ENCODE measurements at places on chromosomes 1 and 21. TPM values are rescaled to one million over a fixed set of nuclear protein-coding genes. Genes with fewer than 3 reads are reported as not detected.

DNA sequence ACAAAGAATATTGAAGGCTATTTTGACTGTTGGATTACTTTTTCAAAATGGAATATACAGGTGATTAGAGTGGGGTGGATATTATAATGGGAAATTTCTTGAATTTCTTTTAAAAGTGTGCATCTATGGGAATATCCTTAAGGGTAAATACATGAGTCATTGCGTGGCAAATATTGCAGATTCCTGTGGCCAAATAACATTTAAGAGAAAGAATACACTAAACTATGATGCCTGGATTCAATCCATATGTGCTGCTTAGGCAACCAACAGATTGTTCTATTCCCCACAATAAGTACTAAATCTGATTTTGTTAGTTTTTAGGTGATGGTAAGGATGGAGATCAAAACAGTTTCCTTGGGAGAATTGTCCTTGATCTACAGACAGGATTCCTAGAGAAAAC, 119.5 kb downstream of the HMCN1 start:
- no peak for DNase-seq

GRCh38 chr21:20685475-20685874, 312.7 kb upstream of the NCAM2 start:
- no peak for DNase-seq

Gene ORC1
- total RNA-seq, result 13.3 TPM

Gene AQP10
- not detected for total RNA-seq

Gene SUSD4
- total RNA-seq, result 11.9 TPM

Gene LYPD8
- not detected for total RNA-seq

DNA sequence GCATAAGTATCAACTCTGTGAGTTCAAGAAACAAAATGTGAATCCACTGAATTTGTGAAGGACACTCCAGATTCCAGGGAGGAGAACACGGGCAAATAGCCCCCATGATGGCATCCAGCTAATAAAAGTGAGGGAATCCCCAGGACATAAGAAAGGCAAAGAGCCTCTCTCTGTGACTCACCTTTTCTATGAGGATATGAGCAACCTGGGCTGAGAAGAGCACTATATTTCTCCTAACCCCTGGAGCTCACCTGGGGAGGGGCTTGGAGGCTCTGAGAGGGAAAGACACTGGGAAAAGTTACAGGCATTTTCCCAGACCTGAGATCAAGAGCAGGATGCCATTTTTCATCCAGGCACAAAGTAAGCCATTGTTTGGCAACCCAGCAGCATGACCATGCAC, 1298.8 kb downstream of the PLA2G4A start:
- no peak for DNase-seq

DNA sequence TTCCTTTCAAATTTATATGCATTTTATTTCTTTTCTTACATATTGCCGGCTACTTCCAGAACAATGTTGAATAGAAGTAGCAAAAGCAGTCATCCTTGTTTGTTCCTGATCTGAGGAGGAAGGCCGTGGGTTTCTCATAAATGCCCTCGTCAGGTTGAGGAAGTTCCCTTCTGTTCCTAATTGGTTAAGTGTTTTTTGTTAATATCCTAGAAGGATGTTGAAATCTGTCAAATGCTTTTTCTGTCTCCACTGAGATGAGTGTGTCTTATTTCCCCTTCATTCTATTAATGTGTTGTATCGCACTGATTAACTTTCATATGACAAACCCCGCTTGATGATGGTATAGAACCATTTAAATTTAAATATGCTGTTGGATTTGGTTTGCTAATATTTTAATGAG, 15.4 kb downstream of the TTLL10 start:
- DNase-seq, result no peak

- DNase-seq, result peak; percentile 73
Measured at GRCh38 chr1:41672173-41672572, 187.7 kb upstream of the EDN2 start.

GRCh38 chr1:113895961-113896360, 8.6 kb upstream of the BCL2L15 start:
- DNase-seq, result no peak

GRCh38 chr1:55694310-55694801, 479.2 kb upstream of the USP24 start:
- no peak for DNase-seq

Gene NUDT4B
- not detected for total RNA-seq

DNA sequence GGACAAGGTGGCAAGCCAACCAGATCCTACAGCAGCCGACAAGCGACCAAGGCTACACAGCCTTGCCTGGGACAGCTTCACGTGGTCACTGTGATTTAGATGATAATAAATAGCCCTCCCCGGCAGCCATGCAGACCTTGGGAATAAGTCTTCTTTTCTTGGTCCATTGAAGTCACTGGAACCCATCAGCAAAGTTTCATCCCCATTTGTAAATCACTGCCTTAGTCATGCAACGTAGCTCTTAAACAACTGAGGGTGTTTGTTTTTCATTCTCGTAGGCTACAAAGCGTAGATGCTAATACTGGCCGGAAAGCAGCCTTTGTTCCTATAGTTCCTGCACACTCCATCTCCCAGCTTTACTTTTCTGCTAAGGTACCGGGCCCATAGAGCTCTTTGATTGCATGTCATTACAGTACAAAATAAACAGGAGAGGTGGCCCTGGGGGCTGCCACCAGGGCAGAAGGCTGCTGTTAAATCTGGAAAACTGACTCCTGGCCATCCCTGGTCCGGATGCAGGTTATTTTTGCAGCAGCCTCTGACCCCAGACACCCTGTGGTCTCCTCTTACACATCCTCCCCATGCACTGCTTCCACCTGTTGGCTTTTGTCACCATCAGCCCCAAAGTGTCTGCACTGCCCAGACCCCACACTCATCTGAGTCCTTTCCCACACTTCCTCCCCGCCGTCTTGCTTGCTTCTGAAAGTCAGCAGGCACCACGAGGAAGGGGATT, 105.5 kb downstream of the TOMM20 start:
- DNase-seq, result no peak

GRCh38 chr1:68231627-68232288, 565 bp downstream of the WLS start:
- peak; percentile 12 for DNase-seq

Gene IFNLR1
- total RNA-seq, result 0.17 TPM

Gene TRAF3IP3
- total RNA-seq, result not detected

GRCh38 chr1:95309031-95309471, 75.0 kb downstream of the RWDD3 start:
- DNase-seq, result no peak

Gene PLXNA2
- 1.6 TPM for total RNA-seq

GRCh38 chr1:182909578-182909977, 43.4 kb downstream of the SHCBP1L start:
- DNase-seq, result no peak

GRCh38 chr1:164443166-164443565, 115.8 kb upstream of the PBX1 start:
- no peak for DNase-seq

Gene GFI1
- 1.4 TPM for total RNA-seq

- no peak for DNase-seq
Measured at GRCh38 chr1:117615474-117615873, 9.6 kb downstream of the TENT5C start.

DNA sequence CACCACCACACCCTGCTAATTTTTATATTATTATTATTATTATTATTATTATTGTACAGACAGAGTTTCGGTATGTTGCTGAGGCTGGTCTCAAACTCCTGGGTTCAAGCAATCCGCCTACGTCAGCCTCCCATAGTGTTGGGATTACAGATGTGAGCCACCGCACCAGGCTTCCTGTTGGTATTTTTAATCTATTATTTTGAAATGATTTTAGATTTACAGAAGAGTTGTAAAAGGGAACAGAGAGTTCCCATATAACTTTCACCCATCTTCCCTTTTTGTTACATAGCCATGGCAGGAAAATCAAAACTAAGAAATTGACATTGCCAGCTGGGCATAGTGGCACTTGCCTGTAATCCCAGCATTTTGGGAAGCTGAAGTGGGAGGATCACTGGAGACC, 42.9 kb upstream of the CITED4 start:
- no peak for DNase-seq

- DNase-seq, result no peak
Measured at GRCh38 chr1:112800289-112800688, 85.2 kb upstream of the PPM1J start.

- no peak for DNase-seq
Measured at GRCh38 chr1:58845942-58846341, 62.1 kb upstream of the JUN start.

GRCh38 chr1:165456861-165457260, 11.9 kb upstream of the RXRG start:
- DNase-seq, result no peak

DNA sequence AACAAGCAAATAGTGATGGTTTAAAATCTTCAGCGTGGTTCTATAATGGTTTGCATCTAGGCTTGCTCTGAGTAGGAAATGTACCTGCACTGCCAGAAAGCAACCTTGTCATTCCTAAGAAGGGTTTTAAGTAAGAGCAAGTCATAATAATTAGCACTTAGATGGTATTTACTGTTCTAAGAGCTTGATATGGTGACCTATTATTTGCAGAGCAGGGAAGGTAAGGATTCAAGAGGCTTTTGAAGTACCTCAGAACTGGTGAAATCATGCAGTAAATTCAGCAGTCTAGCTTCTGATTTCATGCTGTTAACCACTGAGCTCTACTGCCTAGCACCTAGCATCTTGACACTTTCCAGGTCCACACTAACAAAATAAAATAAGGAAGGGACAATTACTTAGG, 23.7 kb downstream of the ATP1A1 start:
- DNase-seq, result no peak

DNA sequence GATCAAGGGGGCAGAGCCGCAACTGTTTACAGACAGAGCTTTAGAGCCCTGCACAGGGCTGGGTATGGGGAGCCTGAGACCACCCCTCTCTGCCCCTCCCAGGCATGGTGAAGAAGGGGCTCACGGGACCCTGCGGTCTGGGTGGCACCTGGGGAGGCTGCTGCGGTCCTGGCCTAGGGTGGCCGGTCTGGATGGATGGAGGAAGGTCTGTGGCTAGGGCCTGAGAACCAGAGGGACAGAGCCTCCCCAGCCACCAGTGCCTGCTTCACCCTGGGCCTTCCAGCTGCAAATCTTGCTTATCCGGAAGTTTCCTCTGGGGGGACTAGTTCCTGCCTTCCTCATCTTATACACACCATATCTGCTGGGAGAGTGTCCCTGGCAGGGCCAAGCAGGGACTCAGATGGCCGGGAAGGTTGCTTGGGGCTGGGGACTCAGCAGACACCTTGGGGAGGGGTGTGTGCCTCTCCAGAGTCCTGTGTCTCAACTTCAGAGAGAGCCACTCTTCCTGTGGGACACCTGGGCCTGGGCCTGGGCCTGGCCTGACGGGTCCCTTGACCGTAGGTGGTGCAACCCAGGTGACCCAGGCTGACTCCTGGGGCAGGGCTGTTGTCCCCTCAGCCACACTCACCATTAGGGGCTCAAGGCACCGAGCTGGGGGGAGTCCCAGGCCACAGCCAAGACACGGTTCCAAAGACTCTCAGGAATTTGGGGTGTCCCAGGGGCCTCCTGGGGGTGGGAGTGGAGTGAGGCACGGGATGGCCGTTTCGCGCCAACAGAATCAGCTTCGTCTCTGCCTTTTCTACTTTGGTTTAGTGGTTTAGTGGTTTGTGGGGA, 52.0 kb upstream of the ACTRT2 start:
- DNase-seq, result no peak

Gene FAM151A
- total RNA-seq, result not detected

DNA sequence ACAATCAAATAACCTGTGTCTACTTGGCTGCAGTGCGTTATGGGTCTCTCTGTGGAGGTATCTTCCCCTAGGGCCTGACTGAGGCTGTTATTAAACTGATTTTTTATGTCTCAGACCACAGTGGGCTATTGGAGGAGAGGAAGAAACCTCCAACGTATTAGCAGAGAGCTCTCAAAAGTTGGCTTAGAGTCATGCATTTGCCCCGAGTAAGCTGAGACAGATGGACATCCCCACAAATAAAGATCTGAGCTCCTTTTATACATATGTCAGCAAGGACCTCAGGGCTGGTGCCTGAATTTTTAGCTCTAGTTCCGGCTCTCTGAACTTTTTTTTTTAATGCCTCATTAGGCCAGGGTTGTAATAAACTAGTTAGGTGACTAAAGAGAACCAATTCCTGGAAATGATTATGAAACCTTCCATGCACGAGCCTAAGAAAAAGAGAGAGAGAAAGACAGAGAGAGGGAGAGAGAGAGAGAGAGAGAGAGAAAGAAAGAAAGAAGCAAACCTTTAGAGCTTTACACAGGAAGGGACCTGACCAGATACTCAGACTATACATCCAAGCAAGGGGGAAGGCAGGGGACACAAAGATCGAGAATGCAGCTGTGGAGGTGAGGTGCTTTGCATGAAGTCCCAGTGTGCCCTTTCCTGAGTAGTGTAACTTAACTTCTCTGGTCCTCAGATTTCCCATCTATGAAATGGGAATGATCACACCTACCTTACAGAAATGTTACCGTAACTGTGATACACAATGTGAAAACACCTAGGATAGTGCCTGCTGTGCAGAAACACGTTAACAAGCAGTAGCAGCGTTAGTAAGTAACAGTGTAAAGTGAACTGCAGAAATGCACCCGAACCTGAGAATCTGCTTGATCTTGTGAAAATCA, 8.4 kb upstream of the PIGR start:
- peak; percentile 51 for DNase-seq

GRCh38 chr1:160997323-160998038, 23.5 kb downstream of the F11R start:
- DNase-seq, result peak; percentile 35

Gene KCNE2
- not detected for total RNA-seq

- no peak for DNase-seq
Measured at GRCh38 chr1:50877641-50878040, 82.4 kb downstream of the FAF1 start.
